ENCODE measurements at places on chromosomes 4 and X.
A peak's percentile ranks its signal among the peaks of the same experiment; 100 is the strongest.

DNA sequence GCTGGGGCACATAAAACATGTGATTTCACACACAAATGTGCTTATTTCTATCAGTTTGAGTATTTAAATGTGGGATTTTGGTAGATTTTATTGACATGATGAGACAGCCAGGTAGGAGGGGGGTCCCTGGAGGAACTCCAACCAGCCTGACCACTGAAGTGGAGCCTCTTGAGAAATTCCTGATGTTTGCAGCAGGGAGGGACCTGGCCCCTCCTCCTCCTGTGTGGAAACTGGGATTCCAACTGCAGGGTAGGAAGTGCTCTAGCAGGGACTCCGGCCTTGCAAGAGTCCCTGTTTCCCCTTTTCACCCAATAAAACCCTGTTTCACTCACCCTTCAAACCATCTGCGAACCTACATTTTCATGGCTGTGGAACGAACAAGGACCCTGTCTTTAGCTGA lies 2224.0 kb upstream of the AGA start:
- no peak for DNase-seq

DNA sequence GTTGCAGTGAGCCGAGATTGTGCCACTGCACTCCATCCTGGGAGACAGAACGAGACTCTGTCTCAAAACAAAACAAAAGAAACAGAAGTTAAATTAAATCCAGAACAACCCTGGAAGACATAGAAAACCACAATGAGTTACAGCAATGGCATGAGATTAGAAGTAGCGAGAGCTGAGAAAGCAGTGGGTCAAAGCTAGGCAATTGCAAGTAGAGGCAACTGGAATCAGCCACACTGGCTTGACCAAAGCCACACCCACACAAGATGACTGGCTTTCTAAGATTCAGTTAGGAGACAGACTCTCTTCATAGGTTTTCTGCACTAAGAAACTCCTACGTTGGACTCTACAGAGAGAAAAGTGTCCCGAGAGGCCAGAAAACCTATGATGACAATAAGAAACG lies 443.0 kb downstream of the GPM6A start:
- no peak for DNase-seq

- DNase-seq = no peak
Observed at GRCh38 chrX:9627922-9628321, 137.7 kb downstream of the GPR143 start.

DNA sequence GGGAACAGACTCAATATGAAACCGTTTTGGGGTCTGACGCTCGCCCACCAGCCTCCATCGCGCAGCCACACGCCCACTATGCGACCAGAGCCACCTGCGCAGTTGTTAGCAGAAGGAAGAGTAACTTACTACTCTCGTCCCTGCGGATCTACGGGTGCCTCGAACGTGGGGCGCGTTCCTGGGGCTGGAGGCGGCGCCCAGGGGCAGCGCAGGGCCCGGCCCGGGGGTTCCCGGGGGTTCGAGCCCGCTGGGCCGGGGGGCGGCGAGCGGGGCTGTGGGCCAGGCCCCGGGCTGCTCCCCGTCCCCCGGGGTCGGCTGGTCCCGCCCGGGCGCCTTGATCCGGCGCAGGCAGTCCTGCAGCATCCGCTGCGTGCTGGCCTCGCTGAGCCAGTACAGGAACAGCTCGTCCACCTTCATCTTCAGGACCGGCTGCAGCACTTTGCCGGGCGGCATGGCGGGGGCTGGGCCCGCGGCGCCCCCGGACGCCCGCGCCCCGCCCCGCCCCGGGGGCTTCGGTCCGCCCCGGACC lies 404 bp downstream of the PPP2R3B start:
- DNase-seq = peak; percentile 67

- DNase-seq = no peak
Observed at GRCh38 chr4:102579794-102580462, 78.8 kb downstream of the NFKB1 start.

GRCh38 chrX:32370456-32371205 lies 840.7 kb downstream of the DMD start:
- no peak for DNase-seq

- DNase-seq = no peak
Observed at GRCh38 chr4:15988222-15988621, 25.2 kb upstream of the FGFBP2 start.
